ENCODE measurements at places on chromosomes 5 and 9. TPM values are rescaled to one million over a fixed set of nuclear protein-coding genes. Genes with fewer than 3 reads are reported as not detected.
A peak's percentile ranks its signal among the peaks of the same experiment; 100 is the strongest.

The DRD1 gene
- total RNA-seq = not detected

The LCN10 gene
- total RNA-seq = 0.33 TPM

The BTNL8 gene
- total RNA-seq = not detected

The SMIM33 gene
- not detected for total RNA-seq

The FOXD4 gene
- 1.7 TPM for total RNA-seq

DNA sequence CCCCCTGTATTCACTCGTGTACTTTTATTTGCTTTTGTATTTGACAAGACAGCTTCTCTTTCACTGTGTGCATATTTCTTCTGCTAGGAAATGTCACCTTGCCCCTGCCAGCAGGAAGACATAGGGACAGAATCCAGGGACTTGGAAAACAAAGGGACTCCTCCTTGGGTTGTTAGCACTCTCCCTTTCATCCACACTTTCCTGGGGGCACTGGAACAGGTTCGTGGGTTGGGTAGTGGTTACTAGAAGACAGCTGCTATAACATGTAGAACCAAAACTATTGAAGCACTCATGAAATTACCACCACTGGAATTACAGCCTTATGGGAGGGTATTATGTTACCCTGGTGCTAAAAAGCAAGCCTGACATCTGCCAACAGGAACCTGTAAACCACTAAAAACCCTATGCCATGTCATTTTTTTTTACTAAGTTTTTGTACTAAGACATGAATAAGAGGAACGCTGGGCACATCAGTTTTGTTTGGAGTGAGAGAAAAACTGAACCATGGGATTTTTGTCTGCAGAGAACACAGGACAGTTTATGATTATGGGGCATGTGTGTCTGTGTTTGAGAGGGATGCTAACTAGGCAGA is 4.7 kb upstream of the CCL28 start:
- no peak overlapping the region for H3K4me3 ChIP-seq
- peaks cover 5% of the 10 kb centered on the region for H3K36me3 ChIP-seq
- H3K4me1 ChIP-seq = peaks cover 39% of the 10 kb centered on the region
- no peaks in the 10 kb centered on the region for H3K27me3 ChIP-seq

DNA sequence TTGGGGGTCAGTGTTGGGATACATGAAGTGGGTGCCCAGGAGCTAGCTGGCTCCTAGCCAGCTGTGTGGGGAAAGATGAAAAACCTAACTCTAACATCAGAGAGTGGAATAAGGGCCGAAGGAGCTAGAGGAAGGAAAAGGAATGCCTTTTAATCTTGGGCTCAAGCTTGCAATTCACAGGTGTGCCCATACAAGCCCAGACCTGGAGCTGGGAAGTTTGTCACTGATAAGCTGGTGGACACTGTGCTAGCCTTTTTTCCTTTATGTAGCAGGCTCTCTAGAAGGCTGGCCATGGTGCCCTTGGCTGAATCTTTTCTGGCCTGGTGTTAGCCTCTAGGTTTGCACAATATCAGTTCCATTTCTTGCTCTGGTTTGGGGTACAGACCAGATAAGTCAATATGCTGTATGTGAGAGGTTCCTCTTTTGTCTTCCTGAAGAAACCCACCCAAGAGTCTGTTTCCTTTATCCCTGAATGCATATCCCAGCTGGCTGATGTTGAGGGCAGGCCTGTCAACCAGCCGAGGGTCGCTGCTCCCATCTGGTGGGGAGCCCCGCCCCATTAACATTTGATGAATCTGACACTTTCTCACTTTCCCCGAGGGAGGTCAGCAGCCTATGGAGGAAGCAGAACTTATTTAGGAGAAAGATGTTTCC is 92.4 kb upstream of the CXCL14 start:
- no peaks in the 10 kb centered on the region for H3K36me3 ChIP-seq
- no peak overlapping the region for H3K27ac ChIP-seq
- peaks cover 15% of the 10 kb centered on the region for H3K4me1 ChIP-seq
- DNase-seq = no peak
- H3K4me3 ChIP-seq = no peak overlapping the region
- no peaks in the 10 kb centered on the region for H3K27me3 ChIP-seq

DNA sequence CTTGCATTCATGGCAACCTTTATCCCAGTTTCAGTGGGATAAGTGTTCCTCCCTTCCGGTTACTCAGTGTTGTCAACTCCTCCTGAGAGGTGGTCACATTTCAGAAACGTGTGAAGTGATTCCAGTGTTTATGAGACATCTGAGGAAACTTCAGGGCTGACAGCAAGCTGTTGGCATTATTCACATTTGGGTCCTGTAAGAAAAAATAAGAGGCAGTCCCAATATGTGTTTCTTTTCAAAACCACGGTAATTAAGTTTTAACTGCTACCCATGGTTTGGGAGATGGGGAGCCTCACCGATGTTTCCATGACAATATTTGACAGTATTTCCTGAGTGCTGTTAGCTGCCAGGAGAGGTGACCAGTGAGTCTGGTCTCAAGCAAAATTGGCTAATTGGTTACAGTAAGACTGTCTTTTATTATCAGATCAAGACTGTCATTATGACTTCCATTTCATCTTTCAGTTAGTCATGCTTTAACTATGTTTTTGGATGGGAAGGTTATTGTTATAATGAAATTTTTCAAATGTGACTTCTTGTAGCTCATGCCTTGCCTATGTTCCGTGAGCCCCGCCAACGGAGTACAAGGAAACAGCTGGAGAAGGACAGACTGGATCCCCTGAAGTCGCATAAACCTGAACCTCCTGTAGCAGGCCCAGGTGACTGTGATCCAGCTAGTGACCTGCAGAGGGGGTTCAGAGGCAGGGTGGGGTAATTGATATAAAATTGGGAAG is 115.3 kb downstream of the GDNF start:
- H3K27ac ChIP-seq = no peak overlapping the region
- peaks cover 5% of the 10 kb centered on the region for H3K4me1 ChIP-seq
- DNase-seq = no peak
- no peaks in the 10 kb centered on the region for H3K36me3 ChIP-seq
- H3K27me3 ChIP-seq = no peaks in the 10 kb centered on the region

GRCh38 chr9:88388203-88388885 is at the start of gene SPIN1:
Gene SPIN1, plus strand, starts transcription at chr9:88388444. Its CDS starts 38,096 bp downstream, at chr9:88426540.
- H3K27ac ChIP-seq = peak within 1 kb of the TSS; percentile 95
- H3K36me3 ChIP-seq = peaks cover 21% of the 10 kb centered on the region
- DNase-seq = peak; percentile 86

DNA sequence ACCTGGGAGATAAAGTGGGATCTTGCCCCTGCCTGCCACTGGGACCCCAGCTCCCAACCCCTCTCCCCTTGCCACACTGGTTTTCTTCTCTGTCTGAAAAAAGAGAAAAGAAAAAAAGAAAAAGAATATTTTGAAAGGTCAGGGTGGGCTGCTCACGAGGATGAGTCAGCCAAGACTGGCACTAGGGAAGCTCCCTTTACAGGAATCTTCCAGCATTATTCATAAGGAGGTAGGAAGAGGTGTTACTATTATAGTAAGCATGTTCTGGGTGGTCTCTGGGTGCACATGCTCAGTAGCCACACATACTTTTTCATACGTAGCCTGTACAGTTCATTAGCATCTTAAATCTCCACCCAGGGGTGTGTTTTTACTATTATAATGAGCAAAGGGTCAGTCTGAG is 46.8 kb upstream of the HAND1 start:
- DNase-seq = no peak
- peaks cover 3% of the 10 kb centered on the region for H3K4me1 ChIP-seq
- no peak overlapping the region for H3K4me3 ChIP-seq
- H3K27me3 ChIP-seq = peaks cover 56% of the 10 kb centered on the region
- no peaks in the 10 kb centered on the region for H3K36me3 ChIP-seq

- H3K4me3 ChIP-seq = no peak overlapping the region
- H3K27ac ChIP-seq = no peak overlapping the region
- H3K4me1 ChIP-seq = no peaks in the 10 kb centered on the region
- H3K27me3 ChIP-seq = no peaks in the 10 kb centered on the region
- no peak for DNase-seq
These were observed 597.6 kb downstream of the RAB3C start for GRCh38 chr5:59180515-59180914.

GRCh38 chr5:32326216-32326772 is 13.6 kb upstream of the MTMR12 start:
- H3K27ac ChIP-seq = no peak overlapping the region
- no peaks in the 10 kb centered on the region for H3K27me3 ChIP-seq
- peaks cover 43% of the 10 kb centered on the region for H3K4me1 ChIP-seq
- H3K36me3 ChIP-seq = peaks cover 18% of the 10 kb centered on the region
- no peak overlapping the region for H3K4me3 ChIP-seq

DNA sequence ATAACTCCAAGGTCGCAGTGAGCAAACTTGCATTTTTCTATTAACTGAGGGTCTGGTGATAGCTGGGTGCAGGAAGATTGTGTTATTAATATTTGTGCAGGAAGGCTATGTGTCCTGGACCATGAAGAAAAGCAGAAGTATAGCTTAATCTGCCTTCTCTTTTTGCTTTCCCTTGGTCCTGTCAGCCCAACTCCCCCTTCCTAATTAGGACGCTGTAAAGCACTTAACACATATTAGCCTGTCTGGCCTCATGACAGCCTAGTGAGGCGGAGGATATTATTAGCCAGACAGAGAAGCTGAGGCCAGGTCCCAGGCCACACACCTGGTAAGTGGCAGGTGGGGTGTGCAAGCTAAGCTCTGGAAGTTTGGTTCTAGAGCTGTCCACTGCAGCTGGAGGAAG is 29.5 kb downstream of the SLC46A2 start:
- no peaks in the 10 kb centered on the region for H3K36me3 ChIP-seq
- H3K27me3 ChIP-seq = no peaks in the 10 kb centered on the region
- H3K27ac ChIP-seq = no peak overlapping the region
- no peak overlapping the region for H3K4me3 ChIP-seq
- no peak for DNase-seq

DNA sequence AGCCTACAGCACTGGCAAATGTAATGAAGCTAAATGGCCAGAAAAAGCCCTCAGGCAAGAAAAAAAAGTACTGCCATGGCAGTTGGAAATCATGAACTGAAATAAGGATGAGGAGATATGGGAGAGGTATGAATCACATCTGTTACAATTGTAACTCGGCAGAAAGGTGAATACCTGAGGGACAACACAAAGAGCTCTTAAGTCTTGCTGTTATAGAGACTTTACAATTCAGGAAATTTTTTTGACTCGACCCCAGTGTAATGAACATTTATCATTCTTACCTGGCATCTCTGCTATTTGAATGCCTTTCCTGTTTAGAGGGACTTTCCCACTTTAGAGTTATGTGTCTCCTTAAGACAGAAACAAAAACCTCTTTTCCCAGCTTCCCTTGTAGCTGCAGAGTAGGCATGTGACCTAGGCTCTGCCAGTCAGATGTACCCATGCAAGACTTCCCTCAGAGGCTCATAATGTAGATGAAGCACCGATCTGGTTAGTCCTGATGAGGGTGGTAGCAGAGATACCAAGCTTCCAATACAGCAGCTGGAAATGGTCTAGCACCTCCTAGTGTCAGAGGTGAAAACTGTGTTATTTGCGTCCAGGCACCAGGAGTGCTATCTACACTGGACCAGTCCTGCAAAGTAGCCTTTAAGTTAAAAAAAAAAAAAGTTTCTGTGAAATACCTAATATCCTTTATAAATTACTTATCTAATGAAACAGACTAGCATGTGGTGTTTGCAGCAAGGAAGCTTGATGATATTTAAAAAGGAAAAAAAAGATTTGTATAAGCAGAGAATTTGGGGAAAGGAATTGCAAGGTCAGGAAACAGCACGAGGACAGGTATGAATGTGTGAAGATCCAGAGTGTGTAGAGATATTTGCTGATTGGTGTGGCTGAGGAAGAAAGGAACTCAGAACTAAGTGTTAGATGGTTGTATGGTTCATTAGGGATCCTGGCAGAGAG is 146.9 kb upstream of the SLC1A3 start:
- H3K27ac ChIP-seq = no peak overlapping the region
- peak; percentile 17 for DNase-seq
- peaks cover 7% of the 10 kb centered on the region for H3K4me1 ChIP-seq

DNA sequence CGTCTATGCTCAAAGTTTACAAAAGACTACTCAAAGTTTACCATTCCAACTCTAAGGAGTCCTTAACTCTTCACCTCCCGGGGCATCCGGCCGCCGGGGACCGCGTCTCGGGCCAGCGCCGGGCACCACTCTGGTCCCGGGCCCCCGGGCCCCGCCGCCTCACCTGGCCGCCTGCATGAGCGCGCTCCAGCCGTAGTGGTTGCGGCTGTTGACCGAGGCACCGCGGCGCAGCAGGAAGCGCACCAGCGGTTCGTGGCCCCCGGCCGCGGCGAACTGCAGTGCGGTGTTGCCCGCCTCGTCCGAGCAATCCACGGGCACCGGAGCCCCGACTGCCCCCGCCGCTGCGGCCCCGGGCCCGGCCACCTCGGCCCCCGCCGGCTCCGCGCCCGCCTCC is 388 bp downstream of the ANKS6 start:
- peaks cover 38% of the 10 kb centered on the region for H3K4me1 ChIP-seq
- H3K27me3 ChIP-seq = no peaks in the 10 kb centered on the region
- peak overlapping the region; percentile 74 for H3K4me3 ChIP-seq
- peaks cover 8% of the 10 kb centered on the region for H3K36me3 ChIP-seq

- DNase-seq = peak; percentile 44
- H3K4me1 ChIP-seq = peaks cover 26% of the 10 kb centered on the region
- no peak overlapping the region for H3K4me3 ChIP-seq
- no peak overlapping the region for H3K27ac ChIP-seq
- peaks cover 47% of the 10 kb centered on the region for H3K27me3 ChIP-seq
- H3K36me3 ChIP-seq = peaks cover 7% of the 10 kb centered on the region
These were observed 24.6 kb downstream of the NR2F1 start for GRCh38 chr5:93607367-93608258.

- DNase-seq = no peak
- no peak overlapping the region for H3K27ac ChIP-seq
- H3K4me3 ChIP-seq = no peak overlapping the region
- H3K4me1 ChIP-seq = peaks cover 5% of the 10 kb centered on the region
These were observed 55.7 kb downstream of the THBS4 start for GRCh38 chr5:80090884-80091166.

DNA sequence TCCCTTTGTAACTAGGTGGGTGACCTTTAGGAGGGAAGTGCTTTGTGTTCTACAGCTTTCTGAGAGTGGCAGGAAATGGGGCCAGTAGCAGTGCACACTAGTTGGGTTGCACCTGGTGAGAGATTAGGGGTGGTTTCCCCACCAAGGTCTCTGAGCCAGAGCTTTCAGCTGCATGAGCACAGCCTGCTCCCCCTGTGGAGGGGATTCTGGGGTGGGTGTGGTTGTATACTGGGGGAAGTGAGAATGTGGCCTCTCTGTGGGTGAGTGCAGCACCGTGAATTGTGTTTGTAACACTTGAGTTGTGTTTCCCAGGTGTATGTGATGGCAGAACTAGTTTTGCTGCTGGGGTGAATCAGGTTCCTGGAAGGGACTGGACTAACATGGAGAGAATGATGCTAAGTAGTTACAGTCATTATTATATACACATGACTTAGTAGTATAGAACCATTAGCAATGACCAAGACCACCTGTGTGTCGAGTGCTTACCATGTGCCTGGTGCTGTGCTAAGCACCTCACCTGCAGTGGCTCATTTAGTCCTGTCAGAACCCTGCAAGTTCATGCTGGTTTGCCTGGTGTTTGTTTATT is 11.8 kb upstream of the CXXC5 start:
- H3K27ac ChIP-seq = peak overlapping the region; percentile 88
- peak overlapping the region; percentile 33 for H3K4me3 ChIP-seq
- peaks cover 68% of the 10 kb centered on the region for H3K4me1 ChIP-seq
- no peak for DNase-seq
